SK-N-DZ (cell line): ENCODE measurements at places on chromosomes 1 and 21.

- DNase-seq, result no peak
Observed at GRCh38 chr1:216566641-216567205, 143.5 kb upstream of the USH2A start.

DNA sequence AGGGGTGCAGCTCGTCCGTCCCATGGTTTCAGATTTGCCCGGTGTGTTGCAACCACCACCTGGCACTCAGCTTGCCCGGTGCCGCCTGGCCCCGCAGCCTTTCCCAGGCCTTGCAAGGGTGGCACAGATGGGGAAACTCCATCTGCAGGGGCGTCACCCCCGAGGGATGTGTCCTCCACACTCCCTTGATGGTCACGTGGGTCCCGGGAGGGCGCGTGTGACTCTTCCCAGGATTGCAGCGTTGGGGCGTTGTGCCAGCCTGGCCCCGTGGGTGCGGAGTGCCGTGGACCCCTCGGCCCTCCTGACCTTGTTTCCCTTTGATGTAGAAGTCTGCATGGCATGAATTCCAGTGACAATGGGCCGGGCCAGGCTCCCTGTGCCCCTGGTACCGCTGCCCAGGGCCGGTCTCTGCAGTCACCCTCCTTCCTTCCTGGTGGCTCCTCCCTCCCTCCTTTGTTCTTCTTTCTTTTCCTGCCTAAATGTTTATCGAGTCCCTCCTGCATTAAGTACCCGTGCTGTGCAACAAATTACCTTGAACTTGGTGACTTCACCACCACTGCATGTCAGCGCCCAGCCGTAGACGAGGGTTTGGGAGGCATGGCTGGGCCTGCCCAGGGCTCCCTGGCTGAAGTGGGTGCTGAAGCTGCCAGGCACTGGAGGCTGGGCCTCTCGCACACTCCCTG lies 22.9 kb downstream of the RRP1 start:
- DNase-seq, result no peak

DNA sequence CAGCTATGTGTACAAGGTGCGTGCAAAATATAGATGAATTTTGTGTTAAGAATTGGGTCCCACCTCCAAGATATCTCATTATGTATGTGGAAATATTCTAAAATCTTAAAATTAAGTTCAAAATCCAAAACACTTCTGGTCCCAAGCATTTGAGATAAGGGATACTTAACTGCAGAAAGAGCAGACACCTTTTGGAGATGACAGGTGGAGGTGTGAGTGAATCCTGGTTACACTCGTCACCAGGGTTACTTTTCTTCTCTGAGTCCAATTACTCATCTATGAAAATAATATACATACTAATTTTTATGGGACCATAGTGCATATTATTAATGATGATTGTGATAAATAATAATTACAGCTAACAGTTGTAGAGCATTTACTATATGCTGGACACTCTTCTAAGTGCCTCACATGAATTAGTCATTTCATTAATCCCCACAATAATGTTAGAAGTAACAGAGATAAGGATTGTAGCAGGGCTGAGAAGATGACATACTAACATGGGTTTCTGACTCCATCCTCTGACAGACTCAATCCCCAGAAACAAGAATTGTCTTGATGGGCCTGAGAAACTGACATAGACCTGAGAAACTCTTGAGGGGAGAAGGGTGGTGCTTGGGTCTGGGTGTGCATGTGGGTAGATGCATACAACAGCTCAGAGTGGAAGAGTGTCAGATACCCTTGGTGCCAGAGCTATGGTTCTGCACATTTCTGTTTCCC lies 8.3 kb upstream of the FASLG start:
- no peak for DNase-seq

GRCh38 chr1:78142736-78143135 lies 97.0 kb downstream of the GIPC2 start:
- DNase-seq, result no peak

GRCh38 chr1:117959364-117959763 lies 29.8 kb downstream of the WDR3 start:
- no peak for DNase-seq
